Endodermal cell (in vitro differentiated cells): ENCODE measurements at places on chromosomes 6 and 20.

- DNase-seq, result no peak
Observed at GRCh38 chr6:7671581-7671980, 54.3 kb upstream of the BMP6 start.

- no peak for DNase-seq
Observed at GRCh38 chr6:119148825-119149525, 70.5 kb upstream of the FAM184A start.

DNA sequence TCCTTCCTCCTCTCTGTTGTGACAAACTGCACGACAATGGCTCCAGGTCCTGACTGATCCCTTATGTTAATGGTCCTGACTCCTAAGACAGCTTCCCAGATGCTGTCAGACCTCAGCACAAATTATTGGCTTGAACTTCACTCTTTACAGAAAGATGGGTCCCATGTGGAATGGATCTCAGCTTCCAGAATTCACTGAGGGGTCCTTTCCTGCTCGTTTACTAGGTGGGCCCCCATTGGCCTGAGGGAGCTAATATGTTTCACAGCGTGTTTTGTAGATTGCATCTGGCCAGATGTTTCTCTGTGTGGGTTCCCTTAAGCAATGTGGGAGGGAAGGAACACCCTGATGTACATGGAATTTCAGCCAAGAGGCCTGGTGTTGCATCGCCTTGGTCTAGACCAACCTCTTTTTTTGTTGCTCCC is 826.6 kb downstream of the MAFB start:
- no peak for DNase-seq

DNA sequence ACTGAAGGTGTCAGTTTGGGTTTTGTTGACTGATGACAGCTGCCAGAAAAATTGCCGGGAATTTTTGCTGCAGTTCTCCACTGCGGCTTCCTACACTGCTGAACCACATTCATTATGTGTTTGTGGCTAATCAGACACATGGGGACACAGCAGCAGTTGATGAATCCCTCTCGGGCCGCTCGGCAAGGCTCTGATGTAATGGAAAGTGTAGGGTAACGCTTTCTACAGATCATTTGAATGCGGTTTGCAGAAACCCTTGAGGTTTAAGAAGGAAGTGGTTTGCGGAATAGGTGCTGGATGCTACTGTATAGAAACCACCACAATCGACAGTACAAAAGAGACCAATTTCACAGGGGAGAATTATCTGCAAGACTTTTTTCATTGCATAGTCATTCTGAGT is 138.7 kb upstream of the SASH1 start:
- DNase-seq, result no peak

DNA sequence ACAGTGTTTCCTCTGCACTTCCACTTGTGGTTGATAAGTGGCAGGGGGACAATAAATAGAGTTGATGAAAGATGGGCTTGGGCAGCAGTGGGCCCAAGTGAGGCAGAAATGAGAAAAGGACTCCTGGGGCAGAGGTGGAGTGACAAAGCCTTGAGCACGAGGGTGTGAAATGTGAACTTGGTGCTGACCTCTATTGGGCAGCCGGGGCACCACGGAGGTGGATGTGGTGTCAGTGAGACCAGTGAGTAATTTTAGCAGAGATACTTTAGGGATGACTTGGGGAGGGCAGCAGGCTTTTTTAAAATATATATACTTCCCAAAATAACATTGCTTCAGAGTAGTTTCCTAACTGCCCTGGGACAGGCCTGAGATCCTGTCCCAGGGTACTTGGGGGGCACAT is 30.6 kb upstream of the MYLK2 start:
- DNase-seq, result peak; percentile 72

DNA sequence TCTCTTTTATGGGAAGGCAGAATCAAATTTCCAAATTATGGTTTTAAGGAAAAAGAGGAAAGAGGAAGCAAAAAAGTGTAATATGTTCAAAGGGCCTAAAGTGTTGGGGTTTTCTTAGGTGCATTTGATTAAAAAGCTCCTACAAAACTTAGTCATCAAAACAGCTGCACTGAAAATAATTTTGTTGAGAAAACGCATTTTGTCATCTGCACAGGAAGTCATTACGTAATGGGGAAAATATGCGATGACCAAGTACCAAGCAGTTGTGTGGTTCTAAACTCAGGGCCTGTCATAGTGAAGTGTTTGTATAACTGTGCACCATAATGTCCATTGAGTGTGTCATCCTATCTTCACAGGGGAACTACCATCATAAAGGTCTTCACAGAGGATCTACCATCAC is 15.6 kb downstream of the HAO1 start:
- DNase-seq, result no peak

GRCh38 chr6:105005451-105005850 is 48.5 kb downstream of the LIN28B start:
- DNase-seq, result no peak

DNA sequence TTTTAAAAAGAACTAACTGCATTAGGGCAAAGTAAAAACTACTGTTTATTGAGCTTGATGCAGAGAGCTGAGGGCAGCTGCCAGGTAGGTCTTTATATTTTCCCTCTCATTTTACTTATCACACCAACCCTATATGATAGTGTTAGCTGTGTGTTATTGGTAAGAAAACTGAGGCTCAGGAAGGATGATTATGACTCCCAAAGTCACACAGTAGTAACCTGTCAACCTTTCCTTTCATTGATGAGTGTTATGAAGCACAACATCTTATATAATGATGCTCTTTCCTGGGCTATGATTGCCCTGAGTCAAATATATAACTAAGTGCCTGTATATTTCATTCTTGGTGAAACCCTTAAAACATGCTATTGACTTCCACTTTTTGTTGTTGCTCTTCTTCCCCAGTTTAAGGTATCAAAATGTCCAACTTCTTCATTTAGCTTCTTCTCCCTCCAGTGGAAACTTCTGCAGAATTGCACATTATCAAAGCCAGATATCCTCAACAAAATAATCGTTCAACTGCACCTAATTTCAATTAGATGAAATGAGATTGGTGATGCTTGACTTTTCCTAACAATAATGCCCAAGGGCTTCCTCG is 8.1 kb downstream of the GFOD1 start:
- DNase-seq, result no peak

- DNase-seq, result no peak
Observed at GRCh38 chr6:52591832-52592231, 15.0 kb upstream of the TRAM2 start.

DNA sequence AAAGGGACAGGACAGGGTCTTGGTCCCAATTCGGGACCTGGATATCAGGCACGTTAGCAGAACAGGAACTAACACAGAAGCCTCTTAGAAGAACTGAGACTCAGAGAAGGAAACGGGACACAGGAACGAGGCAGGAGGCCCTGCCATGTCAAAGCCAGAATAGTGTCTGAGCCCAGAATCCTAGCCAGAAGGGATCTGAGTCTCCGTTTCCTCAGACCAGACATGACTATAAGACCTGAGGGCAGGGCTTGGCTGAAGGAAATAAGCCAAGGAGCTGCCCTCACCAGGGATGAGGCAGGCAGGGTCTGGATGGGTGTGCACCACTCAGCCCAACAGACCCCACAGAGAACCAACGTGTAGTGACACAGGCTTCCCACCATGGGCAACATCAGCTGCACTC is 40.3 kb downstream of the TRERF1 start:
- no peak for DNase-seq

DNA sequence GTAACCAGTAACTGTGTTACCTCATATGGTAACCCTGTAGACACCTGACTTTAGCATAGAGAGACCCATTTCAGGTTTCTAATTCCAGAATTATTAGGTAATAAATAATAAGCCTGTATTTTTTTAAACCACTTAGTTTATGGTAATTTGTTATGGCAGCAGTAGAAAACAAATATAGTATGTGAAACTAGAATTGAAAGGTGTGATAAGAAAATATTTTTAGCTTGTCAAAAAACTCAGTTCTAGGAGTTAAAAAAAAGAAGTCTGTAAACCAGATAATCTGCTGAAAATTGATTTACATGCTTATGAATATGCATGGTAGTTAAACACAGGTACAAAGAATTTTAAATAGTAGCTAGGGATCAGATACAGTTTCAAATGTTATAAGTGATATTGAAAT is 695.0 kb upstream of the GJE1 start:
- no peak for DNase-seq

DNA sequence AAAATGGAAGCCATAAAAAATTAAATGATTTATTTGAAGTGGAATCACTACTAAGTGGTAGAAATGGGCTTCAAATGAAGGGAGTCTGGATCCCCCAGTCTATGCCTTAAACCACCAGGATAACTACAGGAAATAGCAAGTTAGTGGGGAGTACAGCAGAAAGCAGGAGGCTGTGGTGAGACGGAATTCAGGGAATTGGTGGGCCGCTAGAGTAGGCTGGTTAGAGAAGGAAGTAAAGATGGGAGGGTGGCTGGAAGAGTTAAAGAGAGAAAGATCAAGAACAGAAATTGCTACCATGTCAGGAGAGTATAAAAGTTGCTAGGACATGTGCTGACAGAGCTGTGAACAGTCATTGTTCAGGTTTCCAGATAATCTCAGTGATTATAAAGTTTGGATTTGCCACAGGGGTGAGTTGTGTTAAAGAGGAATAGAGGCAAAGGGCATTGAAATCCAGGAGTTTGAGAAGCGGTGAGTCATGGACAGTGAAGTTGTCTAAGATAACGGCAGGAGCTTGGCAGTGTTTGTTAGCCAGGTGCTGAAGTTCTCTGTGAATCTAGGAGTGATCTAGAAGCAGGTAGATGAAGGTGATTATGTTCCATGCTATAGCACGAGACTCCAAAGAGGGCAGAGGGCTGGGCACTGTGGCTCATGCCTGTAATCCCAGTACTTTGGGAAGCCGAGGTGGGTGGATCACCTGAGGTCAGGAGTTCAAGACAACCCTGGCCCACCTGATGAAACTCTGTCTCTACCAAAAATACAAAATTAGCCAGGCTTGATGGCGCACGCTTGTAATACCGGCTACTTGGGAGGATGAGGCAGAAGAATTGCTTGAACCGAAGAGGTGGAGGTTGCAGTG is 13.7 kb upstream of the HINT3 start:
- DNase-seq, result no peak

DNA sequence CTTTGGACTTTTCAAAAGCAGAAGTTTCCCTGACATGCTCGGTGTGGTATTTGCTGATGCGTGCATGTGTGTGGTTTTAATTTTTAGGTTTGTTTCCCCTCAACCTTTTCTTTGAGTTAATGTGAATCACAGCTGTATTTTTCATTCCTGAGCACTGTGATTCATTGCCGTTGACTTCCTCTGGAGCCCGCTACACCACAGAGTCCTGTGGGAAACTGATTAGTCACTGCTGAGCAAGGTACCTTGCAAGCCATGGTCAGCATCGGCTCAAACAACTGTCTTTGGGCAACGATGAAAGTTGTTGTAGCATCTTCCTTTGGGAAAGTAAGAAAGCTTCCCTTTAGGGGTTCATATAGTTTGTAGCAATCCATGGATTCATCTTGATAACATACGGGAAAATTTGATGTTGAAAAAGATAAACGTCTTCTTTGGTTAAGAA is 57.5 kb downstream of the RIN2 start:
- DNase-seq, result no peak

DNA sequence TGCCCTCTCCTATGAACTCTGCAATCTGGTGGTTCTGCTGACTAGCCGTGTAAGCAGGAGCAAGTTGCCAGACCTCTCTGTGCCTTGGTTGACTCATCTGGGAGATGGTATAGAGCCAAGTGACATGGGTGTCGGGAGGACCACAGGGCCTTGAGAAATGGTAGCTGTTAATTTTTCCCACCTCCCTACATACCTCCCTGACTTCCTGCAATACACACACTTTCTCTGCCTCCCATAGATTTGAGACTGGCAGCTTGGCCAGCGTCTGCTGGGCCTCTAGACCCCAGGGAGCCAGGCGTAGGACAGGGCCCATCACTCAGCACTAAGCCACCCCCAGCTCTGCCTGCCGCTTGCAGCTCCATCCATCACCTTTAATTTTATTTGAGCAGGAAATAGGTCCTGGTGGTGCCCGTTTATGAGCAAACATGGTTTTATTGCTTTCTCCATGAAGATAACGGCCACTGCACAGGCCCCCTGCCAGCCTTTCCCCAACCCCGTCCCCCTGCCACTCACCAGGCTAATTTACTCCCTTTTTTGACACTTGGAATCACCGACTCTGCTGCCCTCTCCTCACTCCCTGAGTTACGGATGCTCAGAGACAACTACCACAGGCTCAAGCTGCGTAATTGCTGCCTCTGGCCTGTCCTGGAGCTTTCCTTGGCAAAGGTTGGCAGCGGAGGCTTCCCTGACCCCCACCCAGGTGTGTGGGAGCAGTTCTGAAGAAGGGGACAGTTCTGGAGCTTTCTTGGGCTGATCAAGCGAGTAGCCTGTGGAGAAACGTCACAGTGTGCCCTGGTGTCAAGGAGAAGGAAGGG is 11.1 kb downstream of the GLP1R start:
- no peak for DNase-seq

DNA sequence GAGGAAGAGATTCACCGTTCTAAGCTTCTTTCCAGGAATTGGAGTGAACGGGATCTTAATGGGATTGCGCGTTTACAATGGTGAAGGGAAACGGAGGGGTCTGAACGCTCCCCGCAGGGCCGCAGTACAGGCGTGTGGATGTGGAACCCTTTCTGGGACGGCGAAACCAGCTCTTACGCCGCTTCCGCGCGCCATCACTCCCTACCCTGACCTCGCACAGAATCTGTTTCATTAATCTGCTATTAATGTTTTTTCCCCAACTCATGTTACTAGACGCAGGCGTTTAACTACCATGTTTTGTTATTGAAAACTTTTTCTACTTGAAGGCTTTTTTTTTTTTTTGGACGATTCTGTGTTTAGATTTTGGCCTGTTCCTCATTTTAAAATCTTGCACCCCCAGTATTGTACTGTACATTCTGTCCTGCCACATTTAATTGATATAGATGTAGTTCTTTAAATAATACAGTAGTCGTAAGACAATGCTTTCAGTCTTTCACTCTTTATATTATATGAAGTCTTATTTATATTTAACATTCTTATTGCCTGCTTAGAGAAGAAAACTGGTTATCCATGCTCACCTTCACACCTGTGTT is 696 bp upstream of the SUPT3H start:
- no peak for DNase-seq

GRCh38 chr20:33067806-33068205 is 11.6 kb upstream of the BPIFB4 start:
- DNase-seq, result no peak

DNA sequence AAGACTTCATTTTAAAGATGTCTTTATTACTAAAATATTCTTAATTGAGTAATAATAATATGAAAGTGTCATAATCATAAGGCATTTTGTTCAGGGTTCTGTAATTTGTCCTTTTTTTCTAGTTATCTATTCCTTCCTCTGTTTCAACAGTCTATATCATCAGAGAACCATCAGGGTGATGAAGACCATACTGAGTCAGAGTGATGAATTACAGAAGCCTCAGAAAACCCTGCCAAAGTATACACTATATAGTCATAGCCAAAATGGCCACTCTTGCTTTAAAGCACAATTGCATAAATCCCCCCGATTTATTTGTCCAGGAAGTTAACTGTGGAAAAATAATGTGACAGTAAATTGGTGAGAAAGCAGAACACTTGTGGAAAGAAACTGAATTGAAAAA is 735.0 kb downstream of the EPHA7 start:
- DNase-seq, result no peak

GRCh38 chr20:60050193-60050947 is 92.1 kb downstream of the CDH26 start:
- DNase-seq, result peak; percentile 90
